ENCODE measurements at places on chromosomes 7 and 10. TPM values are rescaled to one million over a fixed set of nuclear protein-coding genes. Genes with fewer than 3 reads are reported as not detected.

Gene PPP1R9A
- total RNA-seq = 2.2 TPM

Gene AP1S1
- total RNA-seq = 27.9 TPM

GRCh38 chr10:13095094-13095493 is 4.9 kb upstream of the OPTN start:
- no peaks in the 10 kb centered on the region for H3K27me3 ChIP-seq
- no peak overlapping the region for H3K27ac ChIP-seq
- H3K4me3 ChIP-seq = no peak overlapping the region
- H3K36me3 ChIP-seq = no peaks in the 10 kb centered on the region
- no peaks in the 10 kb centered on the region for H3K4me1 ChIP-seq

- H3K4me1 ChIP-seq = peaks cover 3% of the 10 kb centered on the region
- no peak for DNase-seq
- no peak overlapping the region for H3K27ac ChIP-seq
- H3K27me3 ChIP-seq = no peaks in the 10 kb centered on the region
- H3K36me3 ChIP-seq = no peaks in the 10 kb centered on the region
Measured at GRCh38 chr7:68245688-68246087, 1249.1 kb downstream of the TYW1 start.

Gene COMTD1
- total RNA-seq = 11.8 TPM

- H3K36me3 ChIP-seq = no peaks in the 10 kb centered on the region
- no peaks in the 10 kb centered on the region for H3K27me3 ChIP-seq
- DNase-seq = no peak
Measured at GRCh38 chr7:126411032-126411820, 841.5 kb downstream of the GRM8 start.

Gene H2BK1
- not detected for total RNA-seq

Gene DOCK4
- 3.5 TPM for total RNA-seq

DNA sequence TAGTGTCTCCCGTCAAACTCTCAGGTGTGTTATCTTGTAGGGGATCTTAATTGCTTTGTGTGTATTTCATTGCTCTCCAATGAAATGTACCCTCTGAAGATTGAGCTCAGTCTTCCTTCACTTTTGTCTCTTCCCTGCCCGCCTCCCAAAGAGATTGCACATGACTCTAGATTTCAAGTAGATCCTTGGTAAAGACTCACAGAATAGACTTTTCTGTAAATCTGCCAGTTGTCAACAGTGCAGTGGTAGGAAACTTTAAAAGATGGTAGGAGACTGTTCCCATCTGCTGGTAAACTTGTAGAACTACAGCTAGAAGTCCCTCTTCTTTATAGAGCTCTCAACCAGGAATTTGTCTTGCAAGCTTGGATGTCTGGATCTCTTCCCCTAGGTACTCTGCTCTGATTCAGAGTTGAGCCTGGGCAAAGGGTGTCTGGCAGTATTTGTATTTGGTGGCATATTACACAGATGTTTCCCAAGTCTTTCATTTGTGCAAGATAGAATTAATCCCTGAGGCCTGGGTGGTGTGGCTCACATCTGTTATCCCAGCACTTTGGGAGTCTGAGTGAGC is 9.6 kb downstream of the CCL26 start:
- no peaks in the 10 kb centered on the region for H3K4me1 ChIP-seq
- H3K27ac ChIP-seq = no peak overlapping the region
- H3K27me3 ChIP-seq = no peaks in the 10 kb centered on the region
- no peaks in the 10 kb centered on the region for H3K36me3 ChIP-seq

GRCh38 chr7:156234666-156235494 is 405.7 kb upstream of the RNF32 start:
- no peak for DNase-seq
- no peak overlapping the region for H3K27ac ChIP-seq
- H3K4me1 ChIP-seq = no peaks in the 10 kb centered on the region
- H3K36me3 ChIP-seq = no peaks in the 10 kb centered on the region

GRCh38 chr7:6015917-6016652 is 7.0 kb downstream of the AIMP2 start:
- H3K27ac ChIP-seq = peak overlapping the region; percentile 43
- no peaks in the 10 kb centered on the region for H3K27me3 ChIP-seq
- peaks cover 21% of the 10 kb centered on the region for H3K36me3 ChIP-seq
- H3K4me1 ChIP-seq = no peaks in the 10 kb centered on the region

- no peaks in the 10 kb centered on the region for H3K4me1 ChIP-seq
- no peaks in the 10 kb centered on the region for H3K27me3 ChIP-seq
- DNase-seq = no peak
- no peak overlapping the region for H3K27ac ChIP-seq
- no peak overlapping the region for H3K4me3 ChIP-seq
- H3K36me3 ChIP-seq = no peaks in the 10 kb centered on the region
Measured at GRCh38 chr10:101394524-101395133, 40.7 kb downstream of the BTRC start.

Gene CPN1
- not detected for total RNA-seq

DNA sequence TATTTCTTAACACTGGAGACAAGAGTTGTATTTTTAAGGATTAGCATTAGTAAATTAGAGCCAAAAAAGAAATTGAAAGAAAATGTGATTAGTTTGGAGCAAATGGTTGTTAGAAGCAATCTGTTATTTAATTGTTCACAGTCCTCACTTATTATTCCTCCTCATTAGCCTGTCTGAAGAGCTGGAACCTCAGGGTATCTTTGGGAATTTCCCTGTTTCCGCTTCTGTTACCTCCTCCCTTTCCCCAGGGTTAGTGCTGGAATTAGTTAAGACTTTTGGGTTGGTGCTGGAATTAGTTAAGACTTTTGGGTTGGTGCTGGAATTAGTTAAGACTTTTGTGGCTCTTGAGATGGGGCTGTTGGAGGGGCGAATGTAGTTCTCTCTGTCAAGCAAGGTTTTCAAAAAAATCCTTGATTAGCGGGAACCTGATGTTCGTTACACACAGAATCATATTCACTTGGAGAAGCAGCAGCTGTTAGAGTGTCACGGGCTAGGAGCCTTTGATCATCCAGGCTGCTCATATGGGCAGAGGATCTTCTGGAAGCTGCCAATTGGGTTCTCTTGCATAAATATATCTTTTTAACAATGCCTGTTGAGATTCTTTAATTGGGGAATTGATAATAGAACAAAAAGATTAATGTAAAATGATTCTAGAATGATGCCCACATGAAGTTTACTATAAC is 251.0 kb upstream of the NPSR1 start:
- no peaks in the 10 kb centered on the region for H3K4me1 ChIP-seq
- DNase-seq = no peak
- H3K27me3 ChIP-seq = no peaks in the 10 kb centered on the region
- H3K36me3 ChIP-seq = no peaks in the 10 kb centered on the region
- no peak overlapping the region for H3K27ac ChIP-seq
- H3K4me3 ChIP-seq = no peak overlapping the region

DNA sequence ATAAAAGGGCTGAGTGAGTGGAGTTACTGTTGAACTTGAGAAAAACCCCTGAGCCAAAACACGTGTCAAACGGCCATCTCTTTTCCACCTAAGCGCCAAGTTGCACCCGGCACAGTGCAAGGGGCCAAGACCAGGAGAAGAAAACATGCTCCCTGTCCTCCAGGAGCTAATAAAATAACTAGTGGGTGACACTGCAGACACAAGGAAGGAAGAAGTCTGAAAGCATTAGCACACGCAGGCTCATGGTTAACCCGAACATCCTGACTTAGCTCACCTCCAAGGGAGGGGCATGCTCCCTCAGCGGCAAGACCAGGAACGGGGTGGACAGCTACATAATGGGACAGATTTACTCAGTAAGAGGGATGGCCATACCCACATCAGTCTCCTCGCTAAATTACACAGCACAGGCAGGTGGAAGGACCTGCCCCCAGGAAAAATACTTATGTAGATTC is 65.0 kb downstream of the PIP4K2A start:
- H3K4me3 ChIP-seq = no peak overlapping the region
- peaks cover 32% of the 10 kb centered on the region for H3K4me1 ChIP-seq
- no peaks in the 10 kb centered on the region for H3K27me3 ChIP-seq
- no peak for DNase-seq
- H3K36me3 ChIP-seq = peaks cover 2% of the 10 kb centered on the region
- no peak overlapping the region for H3K27ac ChIP-seq

Gene NME8
- total RNA-seq = 1.0 TPM

GRCh38 chr7:129354428-129355157 is 79.6 kb upstream of the STRIP2 start:
- H3K4me1 ChIP-seq = no peaks in the 10 kb centered on the region
- no peaks in the 10 kb centered on the region for H3K27me3 ChIP-seq
- H3K27ac ChIP-seq = no peak overlapping the region
- H3K4me3 ChIP-seq = no peak overlapping the region
- DNase-seq = no peak

GRCh38 chr10:51743146-51743545 is 43.8 kb upstream of the CSTF2T start:
- no peak overlapping the region for H3K4me3 ChIP-seq
- DNase-seq = no peak

Gene FKBP6
- 0.19 TPM for total RNA-seq

- peak; percentile 56 for DNase-seq
- H3K4me1 ChIP-seq = no peaks in the 10 kb centered on the region
- no peaks in the 10 kb centered on the region for H3K27me3 ChIP-seq
Measured at GRCh38 chr10:88553116-88553752, 29.9 kb downstream of the RNLS start.

Gene FOXP2
- total RNA-seq = 0.19 TPM

Gene SEMA3E
- total RNA-seq = 3.1 TPM

- H3K36me3 ChIP-seq = no peaks in the 10 kb centered on the region
- H3K27ac ChIP-seq = no peak overlapping the region
- peaks cover 34% of the 10 kb centered on the region for H3K27me3 ChIP-seq
Measured at GRCh38 chr7:128352153-128352537, 8.4 kb upstream of the RBM28 start.

DNA sequence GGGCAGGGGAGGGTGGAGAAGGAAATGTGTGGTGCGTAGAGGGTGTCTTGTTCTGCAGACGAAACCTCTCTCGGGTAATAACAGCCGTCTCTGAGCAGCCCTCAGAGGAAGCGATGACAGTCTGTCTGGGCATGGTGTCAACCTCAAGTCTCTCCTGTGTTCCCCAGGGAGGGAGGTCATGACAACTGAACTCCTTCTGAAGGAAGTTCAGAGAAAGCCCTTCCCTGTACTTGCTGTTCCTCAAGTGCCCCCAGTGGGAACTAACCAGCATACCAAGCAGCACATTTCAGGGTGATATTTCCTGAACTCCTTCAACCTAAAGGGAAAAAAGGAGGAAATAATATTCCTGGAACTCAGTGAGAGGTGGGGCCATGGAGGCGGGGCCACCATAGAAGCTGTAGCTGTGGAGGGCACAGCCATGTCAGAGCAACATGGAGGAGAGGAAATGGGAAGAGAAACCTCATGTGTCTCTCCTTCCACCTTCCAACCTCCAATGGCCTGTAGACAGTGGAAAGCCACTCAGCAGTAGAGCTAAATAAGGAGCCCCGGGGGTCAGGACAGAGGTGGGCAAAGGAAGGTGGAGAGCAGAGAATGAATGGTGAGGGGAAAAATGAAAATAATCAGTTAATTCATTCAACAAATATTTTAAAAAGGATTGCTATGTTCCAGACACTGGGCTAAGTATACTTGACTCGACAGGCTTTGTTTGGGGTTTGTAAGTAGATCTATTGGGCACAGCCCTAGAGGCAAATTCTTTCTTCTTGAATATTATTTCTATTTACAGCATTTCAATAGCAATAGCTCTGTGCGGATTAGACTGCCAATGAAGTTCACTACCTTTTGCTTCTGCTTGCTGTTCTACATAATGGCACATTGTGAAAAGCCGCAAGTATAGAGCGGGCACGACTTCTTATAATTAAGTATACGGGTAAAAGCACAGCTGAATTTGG is 61.0 kb upstream of the AOAH start:
- no peak overlapping the region for H3K4me3 ChIP-seq
- H3K27me3 ChIP-seq = no peaks in the 10 kb centered on the region
- no peaks in the 10 kb centered on the region for H3K36me3 ChIP-seq
- peak overlapping the region; percentile 57 for H3K27ac ChIP-seq
- no peak for DNase-seq

Gene OR2A12
- not detected for total RNA-seq

DNA sequence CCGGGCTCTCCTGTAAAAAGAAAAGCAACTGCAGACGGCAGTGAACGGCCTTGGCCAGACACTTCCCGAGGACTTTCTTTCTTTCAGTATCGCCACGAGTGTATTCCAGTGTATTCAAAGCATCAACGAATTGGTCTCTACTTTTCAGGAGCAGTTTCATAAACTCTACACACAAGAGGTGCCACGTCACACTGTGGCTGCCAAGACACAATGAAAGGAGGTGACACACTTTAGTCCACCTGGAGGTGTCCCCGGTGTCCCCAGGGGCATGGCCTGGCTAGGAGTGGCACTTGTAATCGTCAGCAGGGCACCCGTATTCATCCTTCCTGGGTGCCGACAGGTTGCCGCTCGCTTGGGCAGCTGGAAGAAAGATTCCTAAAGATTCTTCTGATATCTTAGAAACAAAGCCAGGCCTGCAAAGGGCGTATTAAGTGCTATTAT is 5.0 kb downstream of the TNS3 start:
- H3K36me3 ChIP-seq = no peaks in the 10 kb centered on the region
- no peak overlapping the region for H3K4me3 ChIP-seq
- no peaks in the 10 kb centered on the region for H3K4me1 ChIP-seq
- no peak for DNase-seq
- H3K27ac ChIP-seq = peak overlapping the region; percentile 26

DNA sequence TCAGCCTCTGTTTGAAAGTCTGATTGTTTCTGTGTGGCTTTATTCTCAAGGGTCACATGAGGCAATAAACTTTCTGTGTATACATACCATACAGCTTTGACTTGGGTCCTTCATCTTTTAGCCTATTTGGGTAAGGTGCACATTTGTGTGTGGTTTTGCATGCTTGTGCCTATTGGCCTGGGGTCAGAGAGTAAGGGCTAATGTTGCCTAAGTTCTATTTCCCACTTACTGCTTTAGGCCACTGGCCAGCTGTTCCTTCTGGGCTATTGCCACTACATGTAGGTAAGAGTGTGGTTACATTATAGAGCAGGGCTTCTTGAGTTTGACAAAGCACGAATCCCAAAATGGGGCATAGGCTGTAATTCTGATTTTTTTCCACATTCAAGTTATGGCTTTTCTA is 21.8 kb downstream of the BBIP1 start:
- H3K27ac ChIP-seq = no peak overlapping the region
- peaks cover 18% of the 10 kb centered on the region for H3K36me3 ChIP-seq
- no peak overlapping the region for H3K4me3 ChIP-seq
- H3K27me3 ChIP-seq = no peaks in the 10 kb centered on the region
- no peaks in the 10 kb centered on the region for H3K4me1 ChIP-seq
- no peak for DNase-seq

Data from thymus (tissue), 14 donors.